Activated naive CD8-positive, alpha-beta T cell treated with anti-CD3 and anti-CD28 coated beads, Interleukin-2, amount 50 U/mL, for 16 hours (primary cell): ENCODE measurements at places on chromosomes 2 and 18.

DNA sequence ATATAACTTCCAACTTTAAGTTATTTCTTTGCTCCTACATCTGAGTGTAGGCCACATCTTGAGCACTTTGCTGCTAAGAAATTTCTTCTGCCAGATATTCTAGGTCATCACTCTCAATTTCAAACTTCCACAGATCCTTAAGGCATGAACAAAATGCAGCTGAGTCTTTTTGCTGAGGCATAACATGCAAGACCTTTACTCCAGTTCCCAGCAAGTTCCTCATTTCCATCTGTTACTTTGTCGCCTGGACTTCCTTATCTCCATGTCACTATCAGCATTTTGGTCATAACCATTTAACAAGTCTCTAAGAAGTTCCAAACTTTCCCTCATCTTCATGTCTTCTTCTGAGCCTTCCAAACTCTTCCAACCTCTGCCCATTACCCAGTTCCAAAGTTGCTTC, 1077.3 kb upstream of the TMEFF2 start:
- DNase-seq: no peak

GRCh38 chr18:42649331-42650035, 466.0 kb downstream of the RIT2 start:
- no peak for DNase-seq

- DNase-seq: no peak
These were observed 643.3 kb downstream of the SOCS6 start for GRCh38 chr18:70931942-70932814.

- no peak for DNase-seq
These were observed 70.8 kb downstream of the RTP5 start for GRCh38 chr2:241940329-241940728.

- DNase-seq: no peak
These were observed 714 bp upstream of the SCN9A start for GRCh38 chr2:166376488-166376828.

- no peak for DNase-seq
These were observed 39.1 kb downstream of the PLEK start for GRCh38 chr2:68404164-68404563.

- DNase-seq: no peak
These were observed 90.1 kb upstream of the SMAD2 start for GRCh38 chr18:48020337-48021250.

GRCh38 chr2:9087121-9087681, 83.7 kb upstream of the MBOAT2 start:
- no peak for DNase-seq

- no peak for DNase-seq
These were observed 17.6 kb upstream of the MAP4K4 start for GRCh38 chr2:101679801-101680487.

GRCh38 chr18:62323483-62324180, 1.5 kb upstream of the TNFRSF11A start:
- DNase-seq: no peak

DNA sequence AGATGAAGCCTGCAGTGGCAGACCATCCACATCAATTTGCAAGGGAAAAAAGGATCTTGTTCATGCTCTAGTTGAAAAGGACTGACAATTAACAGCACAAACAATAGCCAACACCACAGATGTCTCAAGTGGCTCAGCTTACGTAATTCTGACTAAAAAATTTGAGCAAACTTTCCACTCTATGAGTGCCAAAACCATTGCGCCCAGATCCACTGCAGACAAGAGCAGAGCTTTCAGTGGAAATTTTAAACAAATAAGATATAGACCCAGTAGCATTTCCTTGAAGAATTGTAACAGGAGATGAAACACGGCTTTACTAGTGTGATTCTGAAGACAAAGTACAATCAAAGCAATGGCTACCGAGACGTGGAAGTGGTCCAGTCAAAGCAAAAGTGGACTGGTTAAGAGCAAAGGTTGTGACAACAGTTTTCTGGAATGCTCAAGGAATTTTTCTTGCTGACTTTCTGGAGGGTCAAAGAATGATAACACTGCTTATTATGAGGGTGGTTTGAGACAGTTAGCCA, 12.0 kb upstream of the ZNF396 start:
- DNase-seq: no peak

- no peak for DNase-seq
These were observed 33.4 kb upstream of the ATP8B1 start for GRCh38 chr18:57836557-57836956.

DNA sequence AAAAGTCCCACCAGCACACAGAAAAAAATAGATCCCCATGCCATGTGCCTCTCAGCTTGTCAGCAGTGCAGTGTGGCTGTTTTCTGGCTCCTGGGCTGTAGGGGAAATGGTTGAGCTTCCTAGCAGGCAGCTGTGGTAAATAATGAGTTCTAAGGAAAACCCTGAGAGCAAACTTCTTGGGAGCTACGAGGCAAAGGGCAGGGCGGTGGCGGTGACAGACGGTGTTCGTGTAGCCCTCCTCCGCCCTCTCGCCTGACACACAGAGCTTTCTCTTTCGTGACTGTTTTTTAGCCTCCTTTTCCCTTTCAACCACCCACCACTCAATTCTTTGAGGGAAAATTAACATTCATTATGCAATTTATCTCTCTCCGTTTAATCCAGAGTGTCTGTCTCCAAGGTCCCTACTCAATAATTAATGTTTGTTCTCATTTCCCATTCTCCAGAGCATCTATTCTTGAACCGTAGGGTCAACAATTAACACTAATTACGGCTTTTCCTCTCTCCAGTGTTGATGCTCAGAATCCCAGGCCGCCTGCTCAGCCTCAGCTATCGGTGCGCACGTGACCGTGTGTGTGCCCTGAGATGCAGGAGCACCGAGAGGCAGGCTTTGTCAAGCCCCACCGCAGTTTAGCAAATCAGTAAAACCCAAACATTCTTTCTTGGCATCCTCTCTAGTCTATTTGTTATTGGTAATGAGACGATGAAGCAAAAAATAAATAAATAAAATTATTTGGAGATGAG, 50.1 kb downstream of the KIAA2012 start:
- DNase-seq: no peak

GRCh38 chr2:202034249-202035088, 814 bp downstream of the FZD7 start:
- DNase-seq: no peak

DNA sequence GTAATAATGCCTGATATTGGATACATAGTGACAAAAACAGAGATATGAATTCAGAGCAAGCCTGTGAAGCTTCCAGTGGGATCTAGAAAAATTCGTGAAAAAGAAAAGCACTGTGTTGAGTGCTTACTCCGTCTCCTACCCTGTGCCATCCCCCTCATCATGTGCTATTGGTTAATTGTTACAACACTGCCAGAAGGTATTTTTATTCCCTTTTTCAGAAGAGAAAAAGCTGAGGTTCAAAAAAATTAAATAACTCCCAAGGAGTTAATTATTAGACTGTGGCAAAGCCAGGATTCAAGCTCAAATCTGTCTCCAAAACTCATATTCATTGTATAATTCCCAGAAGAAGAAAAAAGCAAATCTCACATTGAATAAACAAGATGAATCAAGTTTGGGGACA, 735.5 kb upstream of the ACVR2A start:
- DNase-seq: no peak

DNA sequence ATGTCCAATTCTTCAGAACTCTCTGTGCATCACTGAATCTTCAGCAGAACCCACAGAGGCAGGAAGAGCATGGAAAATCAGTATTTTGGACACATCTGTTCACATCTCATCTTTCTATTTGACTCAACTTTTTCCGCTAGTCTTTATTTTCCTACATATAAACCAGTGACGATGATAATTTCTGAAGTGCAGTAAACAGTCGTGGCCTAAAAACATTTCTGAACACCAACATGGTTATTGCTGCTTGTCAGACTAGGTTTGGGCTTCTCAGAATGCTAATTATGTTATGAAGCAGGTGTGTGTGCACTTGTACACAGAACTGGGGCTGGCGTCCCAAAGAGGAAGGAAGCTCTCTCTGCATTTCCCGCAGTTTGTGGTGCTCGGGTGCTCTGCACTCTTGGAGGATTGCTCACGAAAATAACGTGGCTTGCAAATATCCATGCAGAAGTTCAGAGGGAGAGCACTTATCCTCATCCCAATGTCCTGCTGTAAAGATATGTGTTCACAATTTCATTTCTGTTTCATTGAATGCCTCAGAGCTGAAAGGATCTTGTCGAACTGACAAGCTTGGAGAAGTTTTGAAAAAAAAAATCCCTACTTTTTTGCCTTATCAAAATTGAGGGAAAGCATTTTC, 50.8 kb downstream of the EDAR start:
- no peak for DNase-seq

- DNase-seq: no peak
These were observed 226.0 kb downstream of the FAM210A start for GRCh38 chr18:13500227-13500865.

DNA sequence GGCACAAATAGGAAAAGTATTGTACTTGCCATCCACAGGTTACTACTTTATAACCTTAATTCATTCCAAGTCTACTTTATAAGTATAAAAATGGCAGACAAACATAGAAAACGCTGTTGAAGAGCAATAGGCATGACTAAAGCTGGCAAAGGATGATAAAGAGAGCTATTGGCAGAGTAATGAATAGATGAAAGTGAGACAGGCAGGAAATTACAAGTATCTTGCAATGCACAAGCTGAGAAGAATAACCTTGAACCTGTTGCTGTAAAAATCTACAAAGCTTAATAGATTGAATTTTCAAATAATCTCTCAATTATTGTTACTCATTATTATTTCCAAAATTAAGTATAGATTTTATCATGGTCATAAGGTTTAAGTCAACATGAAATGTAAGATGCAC, 8.8 kb downstream of the PELI1 start:
- DNase-seq: no peak

- no peak for DNase-seq
These were observed 138.6 kb downstream of the BCL2 start for GRCh38 chr18:63180971-63181376.

DNA sequence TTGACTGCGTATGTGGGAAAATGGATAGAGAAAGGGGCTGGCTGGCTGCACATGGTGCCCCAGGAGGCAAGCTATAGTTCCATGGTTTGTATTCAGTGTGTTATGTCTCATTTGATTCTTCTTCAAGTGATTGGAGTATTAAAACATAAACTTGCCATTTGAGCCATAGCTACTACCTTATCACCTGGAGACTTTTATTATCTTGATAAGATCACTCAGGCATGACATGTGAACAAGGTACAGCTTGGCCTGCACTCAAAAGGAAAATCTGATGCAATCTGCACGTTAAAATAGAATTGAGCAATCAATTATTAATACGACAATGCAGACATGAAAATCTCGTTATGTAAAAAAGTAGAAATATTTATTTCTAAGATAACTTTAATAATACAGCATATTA, 116.9 kb downstream of the RND3 start:
- no peak for DNase-seq

DNA sequence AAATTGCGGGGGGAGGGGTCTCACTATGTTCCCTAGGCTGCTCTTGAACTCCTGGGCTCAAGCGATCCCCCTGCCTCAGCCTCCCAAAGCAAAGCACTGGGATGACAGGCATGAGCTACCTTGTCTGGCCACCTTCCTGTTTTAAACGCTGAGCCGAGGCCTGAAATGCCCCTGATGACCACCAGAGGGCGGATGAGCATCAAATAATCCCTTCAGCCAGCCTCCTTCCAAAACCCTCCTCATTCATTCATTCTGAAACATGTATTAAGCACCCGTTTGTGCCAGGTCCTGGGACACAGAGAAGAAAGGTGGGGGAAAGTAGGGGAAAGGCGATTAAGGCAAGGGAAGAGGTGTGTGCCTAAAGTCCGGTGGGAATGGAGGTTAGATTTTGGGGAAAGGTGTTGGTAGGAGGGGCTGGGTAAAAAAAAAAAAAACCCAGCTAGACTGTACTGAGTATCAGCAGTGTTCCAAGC, 30.7 kb upstream of the PTMA start:
- peak; percentile 64 for DNase-seq

- no peak for DNase-seq
These were observed 18.4 kb upstream of the PIEZO2 start for GRCh38 chr18:11167778-11168177.

- DNase-seq: no peak
These were observed 33.6 kb upstream of the ODC1 start for GRCh38 chr2:10481666-10482157.

GRCh38 chr2:223113161-223113560, 61.2 kb downstream of the KCNE4 start:
- no peak for DNase-seq

- DNase-seq: no peak
These were observed 82.9 kb upstream of the SETBP1 start for GRCh38 chr18:44597797-44598196.

- no peak for DNase-seq
These were observed 89.4 kb upstream of the SLC38A11 start for GRCh38 chr2:165044505-165045303.

- DNase-seq: no peak
These were observed 479.3 kb downstream of the CPS1 start for GRCh38 chr2:211035548-211036185.

DNA sequence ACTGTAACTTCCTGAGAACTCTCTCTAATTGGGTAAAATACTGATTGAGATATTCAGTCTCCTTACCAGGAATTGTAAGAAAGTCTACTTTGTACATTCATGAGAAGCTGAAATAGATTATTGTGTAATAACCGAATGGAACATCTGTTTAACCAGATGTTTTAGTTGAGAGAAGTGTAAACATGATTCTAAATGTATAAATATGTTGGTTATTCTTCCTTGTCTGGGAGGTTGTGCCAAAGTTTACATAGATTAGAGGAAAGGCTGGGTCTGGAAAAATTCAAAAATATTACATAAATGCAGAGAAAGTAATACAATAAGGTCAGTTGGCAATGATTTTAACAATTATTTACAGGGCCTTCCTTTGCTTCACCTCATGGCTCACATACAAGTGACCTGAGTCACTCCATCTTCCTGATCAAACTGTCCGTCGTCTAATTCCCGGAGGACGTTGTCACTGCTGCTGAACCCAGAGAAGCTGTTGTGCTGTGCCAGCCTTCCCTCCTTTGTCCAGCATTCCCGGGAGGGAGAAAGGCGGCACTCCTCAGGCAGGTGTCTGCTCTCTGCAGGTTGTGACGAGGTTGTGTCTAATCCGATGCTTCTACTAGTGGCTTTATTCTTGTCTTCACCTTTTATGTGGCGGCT, 55.9 kb downstream of the MOB4 start:
- no peak for DNase-seq

- no peak for DNase-seq
These were observed 860.6 kb upstream of the ZEB2 start for GRCh38 chr2:145380436-145381017.

DNA sequence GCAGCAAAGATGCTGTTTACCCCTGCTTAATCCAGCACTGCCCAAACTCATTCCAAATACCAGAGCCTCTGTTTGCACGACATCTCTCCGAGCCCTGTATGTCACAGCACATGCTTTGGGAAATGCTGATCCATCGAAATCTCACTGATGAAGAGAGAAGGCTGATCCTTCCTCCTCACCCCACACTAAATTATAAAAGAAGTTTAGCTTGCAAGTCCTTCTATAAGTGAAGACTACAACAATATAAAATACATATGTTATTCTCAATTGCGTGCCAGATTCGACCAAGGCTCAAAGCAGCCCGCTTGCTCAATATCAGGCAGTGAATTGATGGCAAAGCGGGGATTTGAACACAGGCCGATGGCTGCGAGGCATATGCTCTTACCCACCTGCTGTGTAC, 30.7 kb upstream of the SLC35F6 start:
- DNase-seq: no peak

- DNase-seq: no peak
These were observed 11.9 kb downstream of the PIK3C3 start for GRCh38 chr18:41966943-41967342.

- no peak for DNase-seq
These were observed 252.6 kb downstream of the AGAP1 start for GRCh38 chr2:235746257-235746934.

- no peak for DNase-seq
These were observed 11.3 kb upstream of the FAM228A start for GRCh38 chr2:24163601-24164000.

- DNase-seq: no peak
These were observed 35.8 kb downstream of the FOSL2 start for GRCh38 chr2:28428486-28428885.
